Urinary bladder (tissue), 4 donors: ENCODE measurements at places on chromosomes 5 and 9. TPM values are rescaled to one million over a fixed set of nuclear protein-coding genes. Genes with fewer than 3 reads are reported as not detected.

DNA sequence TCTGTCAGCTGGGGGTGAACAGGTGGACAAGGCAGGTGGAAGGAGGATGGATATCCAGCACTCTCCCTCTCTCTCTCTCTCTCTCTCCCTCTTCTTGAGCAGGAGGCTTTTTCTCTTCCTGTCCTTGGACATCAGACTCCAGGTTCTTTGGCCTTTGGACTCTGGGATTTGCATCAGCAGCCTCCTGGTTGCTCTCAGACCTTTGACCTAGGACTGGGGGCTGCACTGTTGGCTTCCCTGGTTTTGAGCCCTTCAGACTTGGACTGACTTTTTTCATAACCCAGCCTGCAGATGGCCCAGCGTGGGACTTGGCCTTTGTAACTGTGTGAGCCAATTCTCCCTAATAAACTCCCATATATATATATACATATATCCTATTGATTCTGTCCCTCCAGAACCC lies 35.0 kb upstream of the SEMA4D start:
- DNase-seq, result no peak

DNA sequence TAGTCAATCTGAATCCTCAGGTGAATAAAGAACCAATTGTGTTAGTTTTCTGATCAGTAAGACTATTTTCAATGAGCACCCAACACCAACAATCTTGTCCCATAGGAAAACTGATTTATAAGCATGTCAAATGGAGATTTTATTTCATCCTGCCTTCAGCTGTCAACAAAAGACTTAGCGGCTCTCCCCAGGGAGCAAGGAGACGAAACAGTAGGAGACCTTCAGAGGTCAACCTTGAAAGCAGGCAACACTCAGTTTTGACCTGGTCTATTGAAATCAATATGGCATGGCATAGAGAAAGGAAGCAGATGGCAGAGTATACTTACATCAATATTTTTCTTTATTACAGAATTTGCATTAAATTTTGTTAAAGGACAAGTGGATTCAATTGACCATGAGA lies 34.1 kb downstream of the ZNF622 start:
- no peak for DNase-seq

GRCh38 chr5:101390151-101390908 lies 487.2 kb upstream of the ST8SIA4 start:
- peak; percentile 21 for DNase-seq

DNA sequence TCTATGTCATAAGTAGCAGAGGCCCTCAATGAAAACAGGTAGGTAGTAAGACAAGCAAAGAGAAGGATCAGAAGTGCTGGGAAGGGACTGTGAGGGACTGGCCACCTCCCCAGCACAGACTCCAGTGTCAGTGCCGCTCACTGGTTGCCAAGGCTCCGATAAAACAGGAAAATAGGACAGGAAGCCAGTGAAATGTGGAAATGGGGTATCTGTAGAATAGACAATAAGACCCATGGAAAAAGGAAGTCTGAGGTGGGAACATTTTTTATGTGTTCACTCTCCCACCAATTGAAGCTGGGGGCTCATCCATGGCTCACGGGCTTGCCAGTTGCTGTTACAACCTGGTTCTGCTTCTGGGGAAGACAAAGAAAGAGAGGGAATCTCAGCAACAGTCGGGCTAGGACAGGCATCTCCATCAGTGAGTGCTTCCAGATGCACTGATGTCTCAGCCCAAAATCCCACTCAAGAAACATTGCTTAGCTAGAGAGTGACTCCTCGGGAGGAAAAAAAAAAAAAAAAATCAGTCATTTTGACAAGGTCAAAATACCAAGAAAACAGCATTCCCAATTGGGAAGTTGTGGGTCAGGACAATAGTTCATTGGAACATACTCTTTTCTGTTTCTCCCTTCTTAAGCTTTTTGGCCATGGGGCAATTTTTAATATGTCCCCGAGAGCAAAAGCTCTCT lies 27.6 kb upstream of the NFIB start:
- DNase-seq, result no peak

- DNase-seq, result no peak
These were observed 83.7 kb upstream of the ORM1 start for GRCh38 chr9:114238891-114239875.

DNA sequence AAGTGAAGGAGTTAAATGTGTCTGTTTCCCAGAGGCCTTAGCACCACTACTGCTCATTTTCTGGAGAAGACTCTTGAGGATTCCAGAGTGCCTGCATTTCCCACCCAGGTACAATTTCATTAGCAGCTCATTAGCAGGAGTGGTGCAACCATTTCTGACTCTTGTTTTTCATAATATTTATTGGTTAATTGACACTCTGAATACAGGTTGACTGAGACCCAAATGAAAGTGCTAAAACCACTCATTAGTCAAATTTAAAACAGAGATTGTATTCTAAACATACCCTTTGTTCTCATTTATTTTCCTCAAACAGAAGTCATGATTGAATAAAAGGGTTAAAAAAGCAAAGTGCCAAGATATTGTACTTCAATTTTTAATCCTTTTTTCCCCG lies 134.5 kb downstream of the SIL1 start:
- DNase-seq, result no peak

DNA sequence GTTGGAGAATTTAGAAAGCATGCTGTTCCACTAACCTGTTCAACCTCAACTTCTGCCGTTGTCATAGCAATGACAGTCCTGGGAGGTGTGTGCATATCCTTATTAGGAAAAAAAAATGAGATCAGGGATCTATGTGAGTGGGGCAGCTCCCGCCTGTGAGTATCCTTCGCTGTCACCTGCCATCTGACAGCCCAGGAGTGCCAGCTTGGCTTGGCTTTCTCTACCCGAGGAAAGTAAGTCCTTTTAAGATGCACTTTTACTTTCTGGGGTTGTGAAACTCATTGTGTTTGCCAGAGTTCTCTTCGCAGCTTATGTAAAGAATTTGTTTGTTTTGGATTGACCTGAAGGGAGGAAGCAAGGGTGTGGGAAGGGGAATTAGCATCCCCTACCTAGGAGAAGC lies 21.8 kb downstream of the PCDHAC2 start:
- no peak for DNase-seq

DNA sequence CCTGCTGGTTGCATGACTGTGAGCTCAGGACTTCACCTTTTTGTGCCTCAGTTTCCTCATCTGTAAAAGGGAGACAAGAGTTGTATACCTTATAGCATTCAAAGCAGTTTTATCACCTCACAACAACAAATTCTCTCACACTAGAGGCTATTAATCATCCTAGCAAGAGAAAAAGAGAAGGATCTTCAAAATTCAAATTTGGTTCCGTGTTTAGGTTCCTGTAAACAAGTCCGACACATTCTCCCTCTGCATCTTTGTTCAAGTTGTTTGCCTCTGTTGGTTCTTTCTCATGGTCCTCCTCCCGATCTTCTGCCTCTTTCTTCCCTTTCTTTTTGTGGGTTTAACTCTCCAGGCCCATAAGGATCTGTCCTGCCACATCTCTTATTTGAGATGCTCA lies 218.0 kb downstream of the PIK3R1 start:
- DNase-seq, result no peak

GRCh38 chr9:87500491-87501270 lies 3.0 kb downstream of the DAPK1 start:
- DNase-seq, result no peak

DNA sequence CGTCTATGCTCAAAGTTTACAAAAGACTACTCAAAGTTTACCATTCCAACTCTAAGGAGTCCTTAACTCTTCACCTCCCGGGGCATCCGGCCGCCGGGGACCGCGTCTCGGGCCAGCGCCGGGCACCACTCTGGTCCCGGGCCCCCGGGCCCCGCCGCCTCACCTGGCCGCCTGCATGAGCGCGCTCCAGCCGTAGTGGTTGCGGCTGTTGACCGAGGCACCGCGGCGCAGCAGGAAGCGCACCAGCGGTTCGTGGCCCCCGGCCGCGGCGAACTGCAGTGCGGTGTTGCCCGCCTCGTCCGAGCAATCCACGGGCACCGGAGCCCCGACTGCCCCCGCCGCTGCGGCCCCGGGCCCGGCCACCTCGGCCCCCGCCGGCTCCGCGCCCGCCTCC lies 388 bp downstream of the ANKS6 start:
- no peak for DNase-seq

GRCh38 chr5:50445296-50445949 lies 4.3 kb upstream of the EMB start:
- DNase-seq, result no peak

- no peak for DNase-seq
These were observed 110.7 kb downstream of the OLFM1 start for GRCh38 chr9:135198144-135198543.

DNA sequence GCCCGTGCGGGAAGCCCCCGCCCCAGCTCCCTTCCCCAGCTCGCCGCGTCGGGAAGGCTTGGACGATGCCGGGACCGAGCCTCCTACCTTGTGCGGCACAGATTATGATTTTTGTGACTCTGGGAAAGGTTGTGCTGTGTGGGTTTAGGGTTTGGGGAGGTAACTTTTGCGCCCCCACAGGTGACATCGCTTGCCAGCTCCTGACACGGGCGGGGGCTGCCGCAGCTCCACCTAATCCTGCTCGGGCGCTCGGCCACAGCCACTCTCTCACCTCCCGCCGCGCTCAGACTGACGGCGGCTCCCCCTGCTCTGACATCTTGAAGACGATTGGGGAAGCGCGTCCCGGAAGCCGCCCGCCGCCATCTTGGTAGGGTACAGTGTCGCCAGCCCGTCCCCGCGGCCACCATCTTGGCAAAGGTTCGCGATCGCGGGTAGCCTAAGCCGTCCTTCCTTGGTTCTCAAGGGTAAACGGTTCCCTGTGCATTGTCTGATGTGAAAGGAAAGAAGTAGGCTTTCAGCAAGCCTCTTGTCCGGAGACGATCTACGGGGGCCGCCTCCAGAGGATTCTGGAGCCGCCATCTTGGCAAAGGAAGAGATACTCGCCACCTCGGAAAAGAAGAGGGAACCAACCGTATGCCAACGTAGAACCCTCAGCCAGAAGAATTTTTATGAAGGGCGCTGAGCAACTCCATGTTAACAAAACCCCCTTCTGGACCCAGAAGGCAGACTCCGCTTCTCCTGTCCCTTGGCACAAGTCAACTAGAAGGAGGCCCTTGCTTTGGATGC lies 1.8 kb upstream of the NR3C1 start:
- DNase-seq, result peak; percentile 74

DNA sequence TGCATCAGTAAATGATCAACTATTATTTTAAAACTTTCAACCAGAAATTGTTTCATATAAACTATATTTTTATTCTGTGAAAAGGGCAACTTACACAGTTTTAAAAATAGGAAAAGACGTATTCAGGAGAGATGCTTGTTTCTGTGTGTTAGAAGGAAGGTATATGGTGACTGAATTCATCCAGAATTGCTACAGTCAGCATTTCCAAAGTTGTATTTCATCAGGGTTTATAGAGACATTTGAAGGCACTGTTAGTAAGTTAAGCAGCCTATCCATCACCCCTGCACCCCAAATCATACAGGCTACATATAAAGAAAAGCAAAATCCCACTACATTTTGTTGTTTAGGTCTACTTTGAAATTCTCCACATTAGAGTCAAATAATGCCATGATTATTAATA lies 716.0 kb downstream of the KCTD16 start:
- DNase-seq, result no peak

DNA sequence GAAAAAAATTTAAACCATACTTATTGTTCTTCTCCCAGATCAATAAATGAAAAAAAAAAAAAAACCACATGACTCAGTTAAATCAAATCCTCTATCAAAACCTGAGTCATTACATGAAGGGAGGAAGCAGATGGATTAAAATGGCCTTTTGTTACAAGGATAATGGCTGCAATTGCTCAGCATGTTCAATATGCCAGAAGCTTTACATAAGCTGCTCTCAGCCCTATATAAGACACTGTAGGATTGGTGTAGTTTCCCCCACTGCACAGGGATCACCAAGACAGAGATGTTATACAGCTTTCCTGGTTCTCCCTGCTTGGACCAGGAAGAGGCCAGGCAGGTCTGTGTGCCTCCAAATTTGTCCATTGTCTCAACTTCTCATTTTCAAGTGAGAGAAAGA lies 101.6 kb upstream of the MAP1B start:
- DNase-seq, result no peak

DNA sequence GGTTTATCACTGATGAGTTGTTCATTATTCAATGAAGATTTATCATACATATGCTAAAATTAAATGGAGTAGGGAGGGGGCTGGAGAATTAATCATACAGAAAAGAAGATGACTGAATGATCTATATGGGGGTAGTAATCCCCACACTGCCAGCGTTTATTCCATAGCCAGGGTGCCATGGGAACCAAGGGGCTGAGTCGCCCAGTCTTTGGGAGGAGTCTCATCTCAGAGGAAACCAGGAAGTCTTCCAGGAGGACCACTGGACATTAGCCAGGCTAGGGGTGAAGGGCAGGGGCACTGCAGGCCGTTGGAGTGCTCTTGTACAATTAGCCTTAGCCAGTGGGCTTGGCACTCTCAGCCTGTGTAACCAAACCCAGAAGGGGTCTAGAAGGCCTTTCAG lies 226.5 kb downstream of the ARL15 start:
- no peak for DNase-seq

- DNase-seq, result no peak
These were observed 72.6 kb downstream of the TENT4A start for GRCh38 chr5:6785861-6786180.

GRCh38 chr9:112081918-112082729 lies 93.0 kb downstream of the SUSD1 start:
- DNase-seq, result no peak

FGF10 gene
- 21.2 TPM for total RNA-seq

PCDHGA12 gene
- total RNA-seq, result 7.8 TPM

GZMA gene
- 1.4 TPM for total RNA-seq

PHF24 gene
- 0.69 TPM for total RNA-seq

MAP1B gene
- 99.2 TPM for total RNA-seq

GCNT4 gene
- 16.7 TPM for total RNA-seq

CCNG1 gene
- total RNA-seq, result 256 TPM

PTBP3 gene
- 59.9 TPM for total RNA-seq

DNM1 gene
- 68.3 TPM for total RNA-seq

TLR4 gene
- total RNA-seq, result 24.1 TPM

ANKRD18A gene
- total RNA-seq, result 0.95 TPM

ANKRD34B gene
- not detected for total RNA-seq

SOHLH1 gene
- not detected for total RNA-seq
